ENCODE measurements at places on chromosomes 4 and X.

DNA sequence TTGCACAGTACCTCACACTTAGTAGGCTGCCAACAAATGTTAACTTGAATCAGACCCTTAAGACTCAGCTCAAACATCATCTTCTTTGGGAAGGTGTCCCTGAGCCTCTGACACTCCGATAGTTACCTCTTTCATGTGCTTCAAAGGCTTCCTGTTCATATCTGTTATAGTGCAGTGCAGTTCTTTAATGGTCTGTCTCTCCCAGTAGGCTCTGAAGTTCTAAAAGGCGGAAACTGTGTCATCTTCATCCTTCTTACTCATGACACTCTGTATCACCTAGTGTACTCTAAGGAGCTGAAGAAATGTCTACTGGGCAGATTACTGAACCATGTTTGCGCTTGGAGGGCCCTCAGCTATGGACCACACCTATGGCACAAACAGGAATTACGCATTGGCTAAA lies 2.1 kb upstream of the DIAPH2 start:
- no peak for DNase-seq

DNA sequence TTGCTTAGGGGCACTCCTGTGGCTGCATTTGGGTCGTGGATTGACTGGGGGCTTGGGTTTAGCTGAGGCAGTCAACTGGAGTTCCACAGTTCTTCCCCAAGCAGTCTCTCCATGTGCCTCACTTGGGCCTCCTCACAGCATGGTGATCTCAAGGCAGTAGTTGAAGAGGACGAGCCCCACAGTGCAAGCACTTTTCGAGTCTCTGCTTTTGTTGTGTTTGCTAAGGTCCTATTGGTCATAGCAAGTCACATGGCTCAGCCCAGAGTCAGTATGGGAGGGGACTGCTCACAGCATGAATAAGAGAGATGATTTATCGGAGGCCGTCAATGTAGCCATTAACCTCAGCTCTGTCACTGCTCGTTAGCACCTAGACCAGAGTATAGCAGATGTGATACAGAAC lies 29.7 kb downstream of the BMX start:
- no peak for DNase-seq

DNA sequence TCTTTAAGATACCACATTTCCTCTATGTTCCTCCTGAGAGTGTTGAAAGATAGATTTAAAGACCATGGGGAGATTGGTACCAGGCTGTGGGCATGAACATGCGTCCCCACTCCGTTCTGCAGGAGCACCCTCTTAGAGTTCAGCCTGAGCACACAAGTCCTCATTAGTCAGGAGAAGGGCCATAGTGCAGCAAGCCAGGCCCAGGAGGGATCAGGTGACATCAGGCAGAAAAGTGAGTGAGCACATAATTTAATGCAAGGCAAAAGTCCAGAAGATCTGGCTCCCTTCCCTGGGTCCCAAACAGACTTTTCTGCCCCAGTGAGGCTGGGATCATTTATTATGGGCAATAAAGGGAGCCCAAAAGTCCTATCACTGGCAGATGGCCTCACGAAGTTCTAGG lies 263.7 kb upstream of the AGTR2 start:
- DNase-seq, result no peak

- DNase-seq, result no peak
These were observed 38.2 kb downstream of the BEX3 start for GRCh38 chrX:103414561-103414960.

GRCh38 chrX:15492469-15492868 lies 664 bp downstream of the PIR start:
- no peak for DNase-seq

GRCh38 chr4:89419111-89419695 lies 111.6 kb upstream of the GPRIN3 start:
- DNase-seq, result no peak

GRCh38 chrX:9231491-9231890 lies 197.6 kb upstream of the FAM9B start:
- no peak for DNase-seq

DNA sequence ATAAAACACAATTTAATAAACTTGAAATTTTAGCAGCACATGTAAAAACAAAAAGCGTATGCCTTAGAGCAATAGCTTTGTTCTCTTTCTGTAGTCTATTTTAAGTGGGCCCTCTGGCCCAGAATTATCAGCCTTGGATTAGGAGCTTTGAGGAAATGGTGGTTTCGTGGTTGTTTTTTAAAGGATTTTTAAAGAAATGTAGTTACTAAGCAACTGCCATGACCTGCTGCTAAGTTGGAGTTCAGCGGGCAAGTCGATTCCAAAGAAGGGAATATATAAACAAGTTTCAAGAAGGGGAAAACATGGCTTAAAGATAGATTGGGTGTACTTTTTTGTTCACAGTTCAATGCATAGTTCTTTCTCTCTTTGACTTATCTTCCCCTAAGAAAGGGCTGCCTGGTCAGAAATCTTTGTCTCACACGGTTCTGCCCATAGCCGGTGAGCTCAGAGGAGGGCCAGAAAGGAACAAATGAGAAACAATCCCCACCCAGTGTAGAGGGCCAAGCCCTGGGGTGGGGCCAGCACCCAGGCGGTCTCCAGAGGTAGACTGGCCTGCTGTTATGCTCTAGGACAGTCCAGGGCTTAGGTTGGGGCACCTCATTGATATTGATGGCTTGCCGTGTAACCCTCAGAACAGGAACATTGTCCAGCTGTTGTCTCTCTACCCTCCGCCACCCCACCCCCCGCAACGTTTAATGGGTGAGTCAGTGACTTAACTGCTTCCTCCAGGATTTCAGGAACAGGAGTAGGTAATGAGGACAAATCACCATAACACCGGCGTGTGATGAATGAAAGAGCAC lies 32.5 kb downstream of the DLG3 start:
- DNase-seq, result no peak

GRCh38 chr4:122534776-122535175 lies 78.3 kb upstream of the IL2 start:
- DNase-seq, result no peak

DNA sequence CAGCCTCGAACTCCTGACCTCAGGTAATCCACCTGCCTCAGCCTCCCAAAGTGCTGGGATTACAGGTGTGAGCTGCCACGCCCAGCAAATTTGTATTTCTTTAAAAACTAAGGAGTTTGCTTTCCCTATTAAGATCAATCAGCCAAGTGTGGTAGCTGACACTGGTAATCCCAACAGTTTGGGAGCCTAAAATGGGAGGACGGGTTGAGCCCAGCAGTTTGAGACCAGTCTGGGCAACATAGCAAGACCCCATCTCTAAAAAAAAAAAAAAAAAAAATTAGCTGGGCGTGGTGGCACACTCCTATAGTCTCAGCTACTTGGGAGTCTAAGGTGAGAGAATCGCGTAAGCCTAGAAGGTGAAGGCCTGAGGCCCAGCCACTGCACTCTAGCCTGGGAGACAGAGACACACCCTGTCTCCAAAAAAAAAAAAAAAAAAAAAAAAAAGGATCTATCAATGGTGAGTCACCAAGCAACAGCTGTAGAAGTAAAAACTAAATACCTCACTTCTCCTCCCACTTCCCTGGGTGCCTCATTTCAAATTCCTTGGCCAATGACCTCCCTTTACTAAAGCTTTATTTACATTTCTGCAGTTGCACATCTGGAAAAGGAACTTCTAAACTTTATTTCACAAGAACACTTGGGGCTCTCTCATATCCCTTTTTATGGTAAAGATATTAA lies 54.5 kb downstream of the LDB2 start:
- DNase-seq, result no peak

GRCh38 chr4:143347484-143348111 lies 10.9 kb downstream of the GAB1 start:
- no peak for DNase-seq

DNA sequence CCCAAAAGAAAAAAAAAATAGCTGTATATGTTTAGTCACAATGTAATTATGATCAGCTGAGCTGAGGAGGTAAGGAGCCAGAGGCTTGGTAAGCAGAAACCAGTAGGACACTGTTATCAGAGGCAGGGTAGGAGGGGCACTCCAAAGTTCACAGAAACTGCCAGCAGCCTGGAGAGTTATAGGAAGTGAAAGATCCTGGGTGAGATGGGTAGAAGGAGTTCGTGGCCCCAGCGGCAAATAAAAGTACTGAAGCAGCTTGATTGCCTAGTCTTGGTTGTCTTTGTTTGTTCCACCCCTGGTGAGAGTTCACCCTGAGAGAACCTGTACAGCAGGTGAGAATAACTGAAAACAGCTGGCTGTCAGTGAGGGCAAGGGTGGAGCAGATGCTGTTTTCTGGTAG lies 340.8 kb downstream of the ADGRL3 start:
- DNase-seq, result no peak

DNA sequence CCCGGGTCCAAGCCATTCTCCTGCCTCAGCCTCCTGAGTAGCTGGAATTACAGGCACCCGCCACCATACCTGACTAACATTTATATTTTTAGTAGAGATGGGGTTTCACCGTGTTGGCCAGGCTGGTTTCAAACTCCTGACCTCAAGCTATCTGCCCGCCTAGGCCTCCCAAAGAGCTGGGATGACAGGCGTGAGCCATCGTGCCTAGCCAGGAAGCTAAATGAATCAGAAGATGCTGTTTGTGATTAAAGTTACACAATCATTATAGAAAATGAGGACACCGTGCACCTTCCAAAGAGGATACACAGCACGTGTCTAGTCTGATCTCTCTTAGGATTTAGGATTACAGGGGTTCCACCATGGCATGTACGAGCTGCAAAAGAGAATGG lies 99.6 kb downstream of the DHRSX start:
- no peak for DNase-seq

DNA sequence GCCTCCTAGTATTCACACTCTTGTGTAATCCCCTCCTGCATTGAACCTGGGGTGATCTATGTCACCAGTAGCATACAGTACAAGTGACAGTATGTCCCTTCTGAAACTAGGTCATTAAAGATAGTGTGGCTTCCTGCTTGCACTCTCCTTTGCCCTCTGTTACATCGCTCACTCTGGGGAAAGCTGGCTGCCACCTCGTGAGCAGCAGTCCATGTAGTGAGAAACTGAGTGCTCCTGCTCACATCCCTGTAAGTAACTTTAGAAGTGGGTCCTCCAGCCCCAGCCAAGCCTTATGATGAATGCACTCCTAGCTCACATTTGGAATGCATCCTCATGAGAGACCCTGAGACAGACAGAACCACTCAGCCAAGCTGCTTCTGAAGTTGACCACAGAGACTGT lies 89.8 kb upstream of the TNIP3 start:
- no peak for DNase-seq

- DNase-seq, result no peak
These were observed 15.6 kb upstream of the IBSP start for GRCh38 chr4:87783781-87784180.

DNA sequence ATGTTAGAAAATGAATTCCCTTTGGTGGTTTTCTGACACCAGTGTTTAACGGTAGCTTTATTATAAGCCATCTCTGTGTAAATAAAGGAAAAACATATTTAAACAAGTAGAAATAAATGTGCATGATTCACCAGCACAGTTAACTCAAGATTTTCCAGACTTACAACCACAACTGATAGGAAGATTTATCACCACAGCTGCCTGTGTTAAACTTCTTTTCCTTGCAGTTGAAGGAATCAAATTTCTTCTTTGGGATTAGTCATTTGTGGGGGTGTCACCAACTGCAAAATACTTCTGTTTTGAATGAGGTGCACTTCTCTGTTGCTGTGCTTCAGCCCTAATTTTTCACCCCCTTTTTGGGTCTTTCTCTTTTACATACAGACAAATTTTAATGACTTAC lies 128.1 kb upstream of the STK26 start:
- DNase-seq, result no peak

- DNase-seq, result peak; percentile 5
These were observed 43.2 kb upstream of the TMSB15B start for GRCh38 chrX:103919270-103919637.

GRCh38 chr4:86184901-86185285 lies 175.0 kb downstream of the MAPK10 start:
- no peak for DNase-seq

GRCh38 chr4:7769396-7770223 lies 170.1 kb downstream of the AFAP1 start:
- no peak for DNase-seq

DNA sequence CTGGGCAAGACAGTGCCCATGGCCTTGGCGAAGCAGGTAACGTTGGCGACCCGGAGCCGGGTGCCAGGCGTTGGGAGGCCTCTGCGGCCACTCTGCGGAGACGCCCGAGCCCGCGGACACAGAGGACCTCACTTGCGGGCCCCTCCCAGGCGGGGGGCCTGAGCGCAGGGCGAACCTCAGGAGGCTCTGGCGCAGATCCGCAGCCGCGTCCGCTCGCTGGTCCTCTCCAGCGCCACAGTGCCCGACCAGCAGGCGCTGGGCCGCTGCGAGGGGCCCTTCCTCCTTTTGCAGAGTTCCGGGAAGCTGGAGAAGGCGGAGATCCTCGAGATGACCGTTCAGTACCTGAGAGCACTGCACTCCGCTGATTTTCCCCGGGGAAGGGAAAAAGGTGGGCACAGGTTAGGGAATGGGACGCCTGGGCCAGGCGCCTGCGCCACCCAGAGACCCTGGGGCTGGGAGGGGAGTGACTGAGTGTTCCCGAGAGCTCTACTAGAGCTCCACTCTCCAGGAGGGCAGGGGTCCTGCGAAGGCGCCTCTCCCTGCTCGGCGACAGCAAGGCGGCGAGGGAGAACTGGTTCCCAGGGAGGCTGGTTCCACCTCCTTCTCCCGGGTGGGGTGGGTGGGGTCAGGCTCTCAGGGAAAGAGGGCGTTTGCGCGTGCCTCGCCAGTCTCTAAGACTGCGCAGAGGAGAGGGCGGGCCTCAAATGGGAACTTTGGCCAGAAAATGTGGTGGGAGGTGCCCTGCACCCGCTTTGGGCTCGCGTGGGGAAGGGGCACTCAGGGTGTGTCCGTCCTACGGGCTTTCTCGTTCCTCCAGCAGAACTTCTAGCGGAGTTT lies 1.4 kb downstream of the HELT start:
- no peak for DNase-seq
